Fibroblast of skin of left biceps (primary cell): ENCODE measurements at places on chromosomes 4 and X.
A peak's percentile ranks its signal among the peaks of the same experiment; 100 is the strongest.

- no peak for DNase-seq
Observed at GRCh38 chrX:39017716-39018115, 216.5 kb downstream of the MID1IP1 start.

DNA sequence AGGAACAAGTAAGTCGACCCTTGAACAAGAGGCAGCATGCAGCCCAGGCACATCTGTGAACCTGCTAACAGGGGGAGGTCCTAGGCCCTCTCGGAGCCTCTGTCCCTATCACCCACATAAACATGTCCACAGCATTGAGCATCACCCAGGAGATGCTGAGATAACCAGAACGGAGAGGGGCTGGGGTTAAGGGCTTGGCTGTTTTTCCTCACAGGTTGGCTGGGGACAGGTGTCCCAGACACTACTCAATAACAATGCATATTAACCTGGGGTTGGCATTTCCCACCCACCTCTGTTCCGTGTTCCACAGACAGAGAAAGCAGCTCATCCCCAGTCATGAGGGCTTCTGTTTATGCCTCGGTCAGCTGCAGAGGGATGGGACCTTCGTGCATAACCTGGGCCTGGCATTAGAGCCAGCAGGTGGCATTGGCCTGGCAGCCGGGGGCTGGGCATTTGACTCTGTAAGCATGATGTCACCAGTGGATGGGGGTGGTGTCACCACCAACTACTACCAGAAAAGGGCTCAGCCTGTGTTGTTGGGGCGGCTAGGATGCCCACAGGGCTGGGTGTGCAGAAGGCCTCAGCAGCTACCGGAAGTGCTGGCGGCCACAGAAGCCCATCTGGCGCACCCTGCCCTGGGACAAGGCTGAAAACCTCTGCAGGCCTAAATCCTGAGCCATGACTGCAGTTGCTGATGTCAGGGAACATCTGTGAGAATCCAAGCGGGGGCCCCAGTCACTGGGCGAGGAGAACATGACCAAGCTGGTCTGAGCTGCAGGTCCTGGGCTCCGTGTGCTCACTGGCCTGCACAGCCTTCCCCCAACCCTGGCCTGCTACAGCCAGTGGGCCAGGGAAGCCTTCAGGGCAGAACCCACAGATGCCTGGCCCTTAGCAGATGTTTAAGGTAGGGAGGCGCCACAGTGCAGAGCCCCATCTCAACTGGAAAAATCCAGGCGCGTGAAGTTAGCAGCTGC, 351.4 kb downstream of the NR3C2 start:
- DNase-seq = no peak

- DNase-seq = no peak
Observed at GRCh38 chr4:68466751-68467150, 19.5 kb downstream of the TMPRSS11E start.

DNA sequence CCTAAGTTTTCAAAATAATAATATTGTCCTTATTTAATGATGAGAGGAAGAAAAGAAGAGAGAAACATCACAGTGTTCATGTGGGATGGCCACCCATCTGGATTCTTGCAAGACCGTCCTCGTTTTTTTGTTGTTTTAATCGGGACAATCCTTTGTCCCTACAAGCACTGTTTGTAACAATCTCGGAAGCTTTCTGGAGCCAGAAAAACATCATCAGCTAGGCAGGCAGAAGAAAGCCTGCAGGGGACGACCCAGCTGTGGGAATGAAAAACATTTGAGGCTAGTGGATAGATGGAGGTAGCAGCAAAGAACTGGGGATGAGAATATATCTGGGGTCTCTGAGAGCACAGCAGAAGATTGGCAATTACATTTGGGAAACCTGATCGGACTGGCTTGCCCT, 105.6 kb downstream of the DKK2 start:
- no peak for DNase-seq

- DNase-seq = no peak
Observed at GRCh38 chr4:115671581-115671980, 558.2 kb upstream of the NDST4 start.

GRCh38 chrX:35826503-35826902, 28.4 kb downstream of the MAGEB16 start:
- DNase-seq = no peak

- DNase-seq = no peak
Observed at GRCh38 chr4:120926358-120927025, 4.0 kb upstream of the PRDM5 start.

- DNase-seq = no peak
Observed at GRCh38 chrX:10206317-10206716, 49.5 kb downstream of the CLCN4 start.

DNA sequence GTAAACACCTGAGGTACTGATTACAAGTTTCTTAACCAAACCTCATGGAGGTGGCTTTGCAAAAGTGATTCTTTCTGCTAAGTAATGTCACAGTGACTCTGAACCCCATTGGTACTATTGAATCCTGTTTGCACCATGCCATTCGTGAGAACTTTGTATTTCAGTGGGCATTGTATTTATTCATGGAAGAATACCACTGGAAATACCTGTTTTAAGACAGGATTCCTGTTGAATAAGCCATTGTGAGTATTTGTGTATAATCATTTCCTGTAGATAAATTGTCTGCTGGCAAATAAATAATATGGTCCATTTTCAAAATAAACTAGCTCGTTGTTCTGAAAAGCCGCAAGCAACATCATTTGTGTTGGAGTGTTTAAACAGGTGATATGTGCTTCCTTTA, 136.4 kb upstream of the GUCY1A1 start:
- no peak for DNase-seq

DNA sequence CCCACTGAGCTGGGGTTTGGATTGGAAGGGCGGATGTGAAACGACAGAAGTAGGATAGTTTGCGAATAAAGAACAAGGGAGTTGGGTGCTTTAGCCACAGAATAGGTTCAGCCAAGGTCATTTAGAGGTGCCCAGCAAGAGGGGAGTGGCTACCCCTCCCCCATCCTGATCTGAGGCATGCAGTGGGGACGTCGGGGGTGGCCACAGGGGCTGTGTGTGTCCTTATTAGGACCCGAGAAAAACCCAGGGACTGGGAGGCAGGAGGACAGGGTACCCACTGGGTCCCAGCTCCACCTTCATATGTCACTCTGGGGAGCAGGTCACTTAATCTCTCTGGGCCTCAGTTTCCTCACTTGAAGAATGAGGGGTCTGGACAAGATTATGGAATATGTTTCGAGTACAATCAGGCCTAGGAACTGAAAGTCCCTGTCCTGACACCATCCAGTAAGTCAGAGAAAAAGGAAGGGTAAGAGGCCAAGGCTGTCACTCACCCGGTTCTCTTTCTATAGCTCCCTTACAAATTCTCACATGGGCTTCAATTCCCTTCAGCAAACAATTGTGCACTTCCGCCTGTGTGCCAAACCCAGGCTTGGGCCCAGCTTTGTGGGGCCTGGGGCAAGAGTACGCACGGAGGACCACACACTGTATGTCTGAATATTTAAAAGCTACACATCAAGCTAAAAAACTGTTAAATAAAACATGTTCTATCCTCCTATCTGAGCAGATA, 4.2 kb upstream of the NYX start:
- no peak for DNase-seq

GRCh38 chr4:80619070-80619674, 283.6 kb downstream of the CFAP299 start:
- DNase-seq = no peak

DNA sequence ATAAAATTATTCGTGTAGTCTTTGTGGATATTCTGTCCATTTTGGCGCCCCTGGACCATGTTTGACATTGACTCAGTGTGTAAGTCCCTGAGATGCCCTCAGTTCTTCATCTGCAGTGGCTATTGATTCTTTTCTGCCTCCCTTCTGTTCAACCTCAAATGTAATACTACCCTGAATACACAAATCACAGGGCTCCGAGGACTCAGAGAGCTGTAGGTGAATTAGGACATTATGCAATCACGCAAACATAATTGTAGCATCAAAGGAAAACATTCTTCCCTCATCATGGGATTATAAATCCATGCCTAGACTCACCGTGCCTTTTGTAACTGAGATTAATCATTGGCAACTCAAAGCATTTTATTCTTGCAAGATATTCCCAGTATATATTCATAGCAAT, 161.4 kb upstream of the PACRGL start:
- no peak for DNase-seq

- DNase-seq = no peak
Observed at GRCh38 chr4:88745175-88745574, 47.5 kb upstream of the NAP1L5 start.

- DNase-seq = peak; percentile 23
Observed at GRCh38 chr4:34850421-34850820, 1393.9 kb downstream of the ARAP2 start.

- DNase-seq = no peak
Observed at GRCh38 chr4:39305912-39306677, 60.1 kb downstream of the RFC1 start.

GRCh38 chr4:186570193-186570996, 15.0 kb upstream of the MTNR1A start:
- DNase-seq = no peak

DNA sequence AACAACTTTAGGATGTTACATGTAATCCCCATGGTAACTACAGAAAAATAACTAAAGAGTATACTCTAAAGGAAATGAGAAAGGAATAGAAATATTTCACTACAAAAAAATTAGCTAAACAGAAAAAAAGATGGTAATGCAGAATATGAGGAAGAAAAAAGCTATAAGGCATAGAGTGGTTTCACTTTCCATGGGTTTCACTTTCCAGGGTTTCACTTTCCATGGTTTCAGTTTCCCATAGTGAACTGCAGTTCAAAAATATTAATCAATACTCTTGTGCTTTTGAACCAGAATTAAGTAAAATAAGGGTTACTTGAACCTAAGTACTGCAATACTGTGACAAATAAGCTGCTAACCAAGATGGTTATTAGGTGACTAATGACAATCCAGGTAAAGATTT, 42.0 kb downstream of the NPFFR2 start:
- no peak for DNase-seq

DNA sequence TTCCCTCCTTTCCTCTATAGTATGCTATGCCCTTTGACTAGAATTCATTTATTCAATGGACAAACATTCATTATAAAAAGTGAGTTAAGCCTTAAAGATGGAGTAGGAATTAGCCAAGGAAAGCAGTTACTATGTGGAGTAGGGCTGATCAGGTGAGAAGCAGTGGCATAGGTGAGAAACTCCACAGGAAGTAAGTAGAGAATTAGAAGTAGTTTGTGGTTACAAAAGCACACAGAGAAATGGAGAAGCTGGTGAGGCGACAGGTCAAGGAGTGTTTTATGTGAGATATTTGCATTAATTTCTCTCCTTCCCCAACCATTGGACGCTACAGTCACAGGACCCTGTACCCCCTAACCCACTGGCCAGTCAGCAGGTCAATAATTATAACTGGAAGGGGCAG, 30.6 kb downstream of the SETD7 start:
- no peak for DNase-seq

- no peak for DNase-seq
Observed at GRCh38 chr4:181670506-181670905, 572.7 kb upstream of the TENM3 start.

DNA sequence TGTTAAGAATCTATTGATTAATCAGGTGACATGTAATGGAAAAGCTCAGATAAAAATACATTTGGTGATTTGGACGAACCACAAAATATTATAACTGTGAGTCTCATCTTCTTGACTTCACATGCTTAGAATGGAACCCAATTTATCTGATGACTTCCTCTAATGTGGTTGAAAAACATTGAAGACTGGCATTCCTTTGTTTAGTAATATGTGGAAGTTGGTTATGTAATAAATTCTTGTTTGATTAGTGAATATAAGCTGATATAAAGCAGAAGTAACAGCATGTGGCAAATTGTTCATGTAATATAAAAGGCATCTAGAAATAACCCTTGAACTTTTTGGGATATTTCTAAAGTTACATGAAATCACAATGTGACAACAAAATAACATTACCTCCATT, 9.7 kb downstream of the GIMD1 start:
- peak; percentile 72 for DNase-seq

GRCh38 chr4:123996718-123997510, 600.3 kb downstream of the SPRY1 start:
- DNase-seq = no peak

DNA sequence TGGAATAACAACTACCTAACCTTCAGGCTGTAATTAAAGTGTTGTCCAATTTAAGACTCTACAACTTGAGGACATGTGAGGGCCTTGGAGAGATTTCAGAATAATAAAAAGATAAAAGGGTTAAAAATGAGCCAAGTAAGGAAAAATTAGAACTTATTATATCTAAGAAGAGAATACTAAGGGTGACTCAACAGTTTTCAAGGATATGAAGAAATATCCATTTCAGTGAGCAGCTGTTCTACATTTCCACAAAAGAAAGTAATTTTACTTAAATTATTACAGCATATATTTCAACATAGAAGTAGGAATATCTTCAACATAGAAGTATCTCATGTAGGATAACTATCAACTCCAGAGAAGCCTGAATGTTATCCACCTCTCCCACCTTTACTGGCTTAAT, 11.3 kb downstream of the SNX12 start:
- DNase-seq = no peak

DNA sequence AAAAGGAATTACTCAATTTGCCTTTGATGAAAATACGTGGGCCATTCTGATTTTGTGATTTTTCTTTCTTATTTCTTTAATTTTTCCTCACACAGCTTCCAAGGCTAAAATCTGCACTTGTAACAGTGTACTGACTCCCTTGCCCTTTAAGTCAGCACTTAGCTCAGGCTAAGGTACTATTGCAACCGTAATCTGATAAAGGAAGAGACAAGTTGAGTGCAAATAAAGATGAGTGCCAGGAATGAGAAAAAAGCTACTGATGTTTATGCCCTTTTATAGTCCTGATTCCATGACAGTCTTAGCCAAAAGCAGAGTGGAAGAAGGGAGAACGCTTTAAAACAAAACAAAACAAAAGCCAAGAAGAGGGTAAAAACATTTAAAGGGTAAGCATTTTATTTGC, 6.0 kb downstream of the DMD start:
- no peak for DNase-seq

DNA sequence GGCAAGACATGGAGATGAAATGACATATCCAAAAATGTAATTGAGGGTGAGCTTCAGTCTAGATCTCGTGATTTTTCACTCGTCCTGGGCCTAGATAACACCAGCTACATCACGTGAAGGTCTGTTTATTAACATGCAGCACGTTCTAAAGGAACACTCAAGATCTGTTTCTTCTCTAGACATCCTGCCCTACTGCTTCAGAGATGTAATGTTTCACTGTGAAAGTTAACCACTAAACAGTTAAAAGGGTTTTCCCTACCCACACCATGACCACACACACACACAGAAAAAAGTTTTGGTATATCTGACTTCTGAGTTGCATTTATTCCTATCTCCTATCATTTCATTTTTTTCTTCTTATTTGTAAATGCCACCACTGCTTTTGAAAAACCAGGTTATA, 52.3 kb upstream of the SMIM31 start:
- no peak for DNase-seq

DNA sequence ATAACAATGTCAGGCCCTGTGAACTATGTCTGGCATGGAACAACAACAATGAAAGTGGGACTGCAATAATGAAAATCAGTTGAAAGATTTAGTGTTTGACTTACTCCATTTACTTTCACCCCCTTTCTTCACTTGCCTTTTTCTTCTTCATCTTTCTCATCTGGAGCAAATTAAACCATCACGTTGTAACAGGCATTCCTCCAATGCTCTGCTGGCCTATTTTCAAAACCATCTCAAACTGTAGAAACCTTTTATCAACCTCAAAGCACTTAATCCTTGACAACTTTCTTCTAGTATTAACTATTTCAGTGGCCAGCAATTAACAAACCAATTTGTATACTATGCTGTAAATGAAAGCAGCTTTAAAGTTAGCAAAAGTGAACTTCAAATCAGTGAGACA, 8.3 kb downstream of the KLHL13 start:
- DNase-seq = no peak
